Endothelial cell (in vitro differentiated cells): ENCODE measurements at places on chromosomes 5 and 9.
A peak's percentile ranks its signal among the peaks of the same experiment; 100 is the strongest.

GRCh38 chr5:107502676-107503060 is 168.1 kb downstream of the EFNA5 start:
- H3K36me3 ChIP-seq, result no peaks in the 10 kb centered on the region
- H3K27me3 ChIP-seq, result no peaks in the 10 kb centered on the region
- peaks cover 21% of the 10 kb centered on the region for H3K4me1 ChIP-seq
- no peak overlapping the region for H3K27ac ChIP-seq

- H3K27me3 ChIP-seq, result no peaks in the 10 kb centered on the region
- H3K27ac ChIP-seq, result no peak overlapping the region
- no peak overlapping the region for H3K4me3 ChIP-seq
- no peaks in the 10 kb centered on the region for H3K4me1 ChIP-seq
- H3K36me3 ChIP-seq, result peaks cover 4% of the 10 kb centered on the region
Measured at GRCh38 chr5:170937072-170937471, 75.3 kb downstream of the RANBP17 start.

DNA sequence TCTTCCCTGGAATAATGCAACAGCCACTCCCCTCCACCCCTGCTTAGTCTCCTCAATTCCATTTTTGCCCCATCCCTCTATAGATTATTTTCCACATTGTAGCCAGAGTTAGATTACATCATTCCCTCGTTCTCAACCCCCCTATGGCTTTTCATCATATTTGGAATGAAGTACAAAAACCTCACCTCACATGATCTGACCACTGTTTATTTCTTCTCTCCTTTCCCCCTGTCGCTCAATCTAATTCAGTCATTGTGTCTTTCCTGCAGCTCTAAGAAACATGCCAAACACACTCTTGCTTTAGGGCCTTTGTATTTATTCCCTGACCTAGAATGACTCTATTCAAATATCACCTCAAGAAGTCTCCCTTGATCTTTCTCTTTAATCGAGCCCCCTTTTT is 22.6 kb upstream of the HK3 start:
- no peak for DNase-seq
- no peaks in the 10 kb centered on the region for H3K27me3 ChIP-seq
- H3K4me3 ChIP-seq, result no peak overlapping the region
- no peak overlapping the region for H3K27ac ChIP-seq

- H3K4me1 ChIP-seq, result peaks cover 3% of the 10 kb centered on the region
- DNase-seq, result no peak
- no peak overlapping the region for H3K4me3 ChIP-seq
- H3K36me3 ChIP-seq, result no peaks in the 10 kb centered on the region
- peaks cover 1% of the 10 kb centered on the region for H3K27me3 ChIP-seq
Measured at GRCh38 chr5:121937762-121938161, 24.0 kb upstream of the SRFBP1 start.

- no peaks in the 10 kb centered on the region for H3K27me3 ChIP-seq
- H3K36me3 ChIP-seq, result no peaks in the 10 kb centered on the region
- H3K27ac ChIP-seq, result no peak overlapping the region
- no peak overlapping the region for H3K4me3 ChIP-seq
- no peaks in the 10 kb centered on the region for H3K4me1 ChIP-seq
- DNase-seq, result no peak
Measured at GRCh38 chr9:87322840-87323635, 174.6 kb upstream of the DAPK1 start.

DNA sequence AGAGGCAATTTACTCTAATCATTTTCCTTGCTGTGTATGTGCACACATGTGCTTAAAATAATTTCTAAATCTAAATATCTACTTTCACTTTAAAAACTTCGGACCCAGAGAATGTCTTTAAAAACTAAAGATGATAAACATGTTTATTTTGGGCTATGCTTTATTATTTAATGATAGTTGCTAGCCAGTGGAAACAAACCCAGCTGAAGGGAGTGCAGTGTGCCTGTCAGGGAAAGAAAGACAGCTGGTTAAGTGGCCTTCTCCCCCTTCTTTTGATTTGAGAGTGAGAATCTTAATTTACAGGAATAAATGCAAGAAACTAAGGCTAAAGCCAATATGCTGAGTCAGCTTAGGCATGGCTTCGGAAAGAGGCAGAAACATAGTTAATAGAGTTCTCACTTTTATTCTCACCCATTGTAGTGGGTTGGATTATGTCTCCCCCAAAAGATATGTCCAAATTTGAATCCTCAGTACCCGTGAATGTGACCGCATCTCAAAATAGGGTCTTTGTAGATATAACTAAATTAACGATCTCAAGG is 111.4 kb downstream of the DCP2 start:
- no peak for DNase-seq
- no peak overlapping the region for H3K4me3 ChIP-seq
- H3K27me3 ChIP-seq, result peaks cover 2% of the 10 kb centered on the region
- no peak overlapping the region for H3K27ac ChIP-seq
- H3K4me1 ChIP-seq, result no peaks in the 10 kb centered on the region
- H3K36me3 ChIP-seq, result peaks cover 14% of the 10 kb centered on the region

- H3K36me3 ChIP-seq, result no peaks in the 10 kb centered on the region
- peak; percentile 88 for DNase-seq
- H3K4me3 ChIP-seq, result no peak overlapping the region
- no peak overlapping the region for H3K27ac ChIP-seq
Measured at GRCh38 chr5:133423618-133424282, 188.6 kb downstream of the FSTL4 start.

DNA sequence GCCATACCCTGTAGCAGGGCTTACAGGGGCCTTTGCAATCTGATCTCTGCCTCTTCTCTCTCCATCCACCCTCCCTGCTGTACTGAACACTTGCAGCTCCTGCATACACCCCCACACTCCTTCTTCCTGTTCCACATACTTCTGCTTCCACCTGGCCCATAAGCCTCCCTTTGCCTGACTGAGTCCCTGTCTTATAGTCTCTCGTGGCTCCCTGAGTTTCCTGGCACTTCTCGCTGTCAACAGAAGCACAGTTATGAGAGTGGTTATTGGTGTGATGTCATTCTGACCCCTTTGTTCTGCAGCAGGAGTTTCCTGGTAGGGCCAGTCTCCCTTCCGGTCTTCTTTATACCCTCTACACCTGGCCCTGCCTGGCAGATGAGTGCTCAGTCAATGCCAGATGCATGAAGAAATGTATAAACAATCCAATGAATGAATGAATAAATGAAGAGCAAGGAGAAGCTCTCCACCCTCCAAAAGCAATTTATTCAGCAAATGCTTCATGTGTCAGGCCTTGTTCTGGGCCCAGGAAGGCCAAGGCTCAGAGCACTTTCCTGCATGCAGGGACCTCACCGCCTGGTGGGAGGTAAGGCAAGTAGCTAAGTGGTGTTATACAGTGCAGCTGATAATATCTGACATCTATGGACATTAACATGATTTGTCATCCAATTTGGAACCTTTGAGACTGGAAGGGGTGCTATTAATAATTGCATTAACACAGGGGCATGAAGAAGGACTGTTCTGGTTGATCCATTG is 20.5 kb upstream of the CSF1R start:
- peak overlapping the region; percentile 73 for H3K27ac ChIP-seq
- no peaks in the 10 kb centered on the region for H3K36me3 ChIP-seq
- DNase-seq, result no peak
- peaks cover 47% of the 10 kb centered on the region for H3K4me1 ChIP-seq
- no peak overlapping the region for H3K4me3 ChIP-seq

DNA sequence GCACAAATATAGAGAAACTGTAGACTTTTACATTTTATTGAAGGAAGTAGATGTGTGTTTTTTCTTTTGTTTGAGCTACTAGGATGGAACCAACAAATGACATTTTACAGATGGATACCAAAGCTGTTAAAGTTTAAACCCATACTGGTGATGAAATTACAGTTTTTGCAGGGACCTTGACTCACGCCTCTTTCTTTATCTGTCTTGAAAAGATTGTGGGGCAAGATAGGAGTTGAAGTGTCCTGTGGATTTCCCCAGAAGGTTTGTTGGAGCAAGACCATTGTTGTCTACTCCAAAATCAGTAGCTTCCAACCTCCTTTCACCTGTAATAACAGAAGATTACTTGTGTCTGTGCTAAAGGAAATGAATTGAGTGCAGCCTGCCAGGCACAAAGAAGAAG is 4.1 kb upstream of the C5orf63 start:
- H3K4me3 ChIP-seq, result no peak overlapping the region
- no peaks in the 10 kb centered on the region for H3K36me3 ChIP-seq
- H3K27me3 ChIP-seq, result no peaks in the 10 kb centered on the region

DNA sequence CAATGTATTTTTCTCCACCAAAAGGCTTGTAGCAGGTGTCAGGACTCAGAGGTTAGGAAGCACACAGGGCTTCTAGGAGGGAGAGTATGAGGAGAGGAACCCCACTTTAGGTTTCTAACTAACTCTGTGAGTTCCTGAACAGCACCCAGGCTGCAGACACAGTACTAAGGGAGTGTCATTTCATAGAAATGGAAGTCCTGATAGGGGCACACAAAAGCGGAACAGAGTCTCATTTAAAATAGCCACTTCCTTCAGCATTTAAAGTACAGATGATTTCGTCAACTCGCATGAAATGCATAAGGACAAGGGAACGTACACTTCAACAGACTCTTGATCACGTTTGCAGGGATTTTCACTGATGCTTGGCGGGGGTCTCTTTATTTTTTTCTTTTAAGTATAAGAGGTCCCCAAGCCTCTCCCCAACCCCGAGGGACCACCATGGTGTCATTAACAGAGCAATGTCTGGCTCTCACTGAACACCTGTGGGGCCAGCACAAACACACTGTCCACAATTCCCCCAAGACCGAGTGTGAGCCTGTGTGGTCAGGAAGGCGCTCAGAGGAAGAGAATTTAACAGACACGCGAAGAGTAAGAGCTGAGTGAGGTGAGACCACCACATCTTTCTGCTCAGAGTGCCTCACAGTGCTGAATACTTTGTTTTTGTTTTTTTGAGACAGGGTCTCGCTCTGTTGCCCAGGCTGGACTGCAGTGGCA is 82.3 kb downstream of the SECISBP2 start:
- no peak overlapping the region for H3K27ac ChIP-seq
- peaks cover 3% of the 10 kb centered on the region for H3K36me3 ChIP-seq
- no peak for DNase-seq
- H3K4me3 ChIP-seq, result no peak overlapping the region
- peaks cover under 1% of the 10 kb centered on the region for H3K4me1 ChIP-seq
- H3K27me3 ChIP-seq, result peaks cover 2% of the 10 kb centered on the region

DNA sequence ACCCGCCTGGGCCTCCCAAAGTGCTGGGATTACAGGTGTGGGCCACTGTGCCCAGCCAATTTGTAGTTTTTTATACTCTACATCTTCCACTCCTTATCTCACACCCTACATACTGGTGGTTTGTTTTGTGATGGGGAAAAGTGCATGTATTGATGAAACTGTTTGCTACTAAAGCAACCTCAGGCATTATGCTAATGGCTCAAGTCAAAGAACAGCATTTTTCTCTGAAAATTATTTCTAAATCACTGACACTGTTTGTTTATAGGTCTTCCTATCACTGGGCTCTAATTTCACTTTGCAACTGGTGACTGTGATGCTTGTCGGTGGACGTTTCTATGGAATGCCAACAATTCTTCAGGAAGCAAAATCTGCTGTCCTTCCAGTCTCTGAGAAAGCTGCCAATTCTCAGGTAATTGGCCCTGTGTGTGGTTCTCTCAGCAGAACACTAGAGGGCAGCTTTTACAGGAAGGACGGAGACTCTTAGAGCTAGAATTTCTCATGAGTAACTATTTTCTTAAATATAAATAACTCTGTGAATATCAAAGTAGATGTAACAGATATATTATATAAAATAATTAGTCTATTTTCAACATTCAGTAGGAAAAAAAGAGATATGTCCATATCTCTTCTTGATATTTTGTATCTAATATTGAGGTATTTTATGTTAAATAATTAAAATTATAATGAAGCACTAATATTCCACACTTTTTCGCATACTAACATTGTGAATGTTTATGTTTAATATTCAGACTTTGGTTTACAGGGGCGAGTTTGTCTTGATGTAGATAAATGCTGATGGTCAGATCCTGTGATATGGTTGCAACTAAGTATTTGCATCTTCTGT is 244.1 kb downstream of the ADGRV1 start:
- H3K27ac ChIP-seq, result no peak overlapping the region
- H3K27me3 ChIP-seq, result peaks cover 1% of the 10 kb centered on the region
- no peak overlapping the region for H3K4me3 ChIP-seq
- H3K4me1 ChIP-seq, result peaks cover 3% of the 10 kb centered on the region
- H3K36me3 ChIP-seq, result peaks cover 3% of the 10 kb centered on the region
- peak; percentile 35 for DNase-seq

- H3K4me3 ChIP-seq, result no peak overlapping the region
- H3K36me3 ChIP-seq, result no peaks in the 10 kb centered on the region
- H3K27ac ChIP-seq, result no peak overlapping the region
- no peaks in the 10 kb centered on the region for H3K4me1 ChIP-seq
- H3K27me3 ChIP-seq, result no peaks in the 10 kb centered on the region
Measured at GRCh38 chr5:3149899-3150298, 398.4 kb upstream of the IRX2 start.

DNA sequence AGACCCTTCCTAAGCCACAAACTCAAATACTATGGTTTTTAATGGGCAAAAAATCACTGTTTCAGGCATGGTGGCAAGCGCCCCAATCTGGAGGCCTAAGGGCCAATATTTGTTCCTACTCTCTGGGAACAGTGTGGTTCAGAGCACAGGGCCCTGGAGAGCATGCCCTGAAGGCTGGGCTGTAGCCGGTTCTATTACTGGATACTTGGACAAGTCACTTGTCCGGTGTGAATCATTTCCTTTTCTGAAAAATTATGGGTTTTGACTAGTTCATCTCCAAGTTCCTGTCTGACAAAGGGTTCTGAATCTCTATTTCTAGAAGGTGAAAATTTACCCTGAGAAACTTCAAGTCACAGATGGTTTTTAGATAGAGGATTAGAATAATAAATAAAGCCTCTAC is 75.0 kb downstream of the OTULIN start:
- no peak overlapping the region for H3K27ac ChIP-seq
- no peak overlapping the region for H3K4me3 ChIP-seq

DNA sequence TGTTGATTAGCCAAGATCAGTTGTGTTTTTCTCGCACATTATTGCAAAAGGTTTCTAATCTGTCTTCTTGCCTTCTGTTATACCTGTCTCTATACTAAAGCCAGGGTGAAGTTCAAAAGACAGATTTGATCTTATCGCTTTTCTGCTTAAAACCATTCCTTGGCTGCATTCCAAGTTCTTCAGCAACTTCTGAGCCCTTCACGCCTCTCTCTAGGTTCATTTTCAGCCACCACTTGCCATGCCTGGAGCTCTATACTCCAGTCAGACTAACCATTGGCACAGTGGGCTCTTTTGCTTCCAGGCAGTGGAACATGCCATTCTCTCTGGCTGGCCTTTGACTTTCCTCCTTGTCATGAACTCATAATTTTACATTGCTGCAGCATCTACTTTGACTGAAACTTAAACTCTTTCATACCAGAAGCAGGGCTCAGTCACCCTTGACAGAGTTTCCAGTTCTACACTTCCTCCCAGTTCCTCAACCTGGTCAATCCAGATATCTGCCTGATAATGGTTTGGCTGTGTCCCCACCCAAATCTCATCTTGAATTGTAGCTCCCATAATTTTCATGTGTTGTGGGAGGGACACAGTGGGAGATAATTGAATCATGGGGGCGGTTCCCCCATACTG is 114.4 kb downstream of the SLC12A2 start:
- peaks cover 7% of the 10 kb centered on the region for H3K27me3 ChIP-seq
- H3K4me1 ChIP-seq, result peaks cover 9% of the 10 kb centered on the region
- H3K4me3 ChIP-seq, result no peak overlapping the region
- H3K36me3 ChIP-seq, result peaks cover 4% of the 10 kb centered on the region
- no peak overlapping the region for H3K27ac ChIP-seq

- H3K36me3 ChIP-seq, result no peaks in the 10 kb centered on the region
- no peak overlapping the region for H3K4me3 ChIP-seq
- no peak overlapping the region for H3K27ac ChIP-seq
- peaks cover 3% of the 10 kb centered on the region for H3K27me3 ChIP-seq
Measured at GRCh38 chr9:15203581-15203980, 103.4 kb downstream of the TTC39B start.

- DNase-seq, result no peak
- H3K27ac ChIP-seq, result no peak overlapping the region
- H3K36me3 ChIP-seq, result no peaks in the 10 kb centered on the region
- no peak overlapping the region for H3K4me3 ChIP-seq
- H3K4me1 ChIP-seq, result peaks cover 4% of the 10 kb centered on the region
Measured at GRCh38 chr5:76292620-76293322, 110.3 kb upstream of the IQGAP2 start.
